ENCODE measurements at places on chromosomes 1 and 21. TPM values are rescaled to one million over a fixed set of nuclear protein-coding genes. Genes with fewer than 3 reads are reported as not detected.

GRCh38 chr1:167128261-167129227 lies 34.7 kb downstream of the STYXL2 start:
- DNase-seq = no peak
- H3K36me3 ChIP-seq = no peaks in the 10 kb centered on the region
- no peaks in the 10 kb centered on the region for H3K4me1 ChIP-seq
- no peaks in the 10 kb centered on the region for H3K27me3 ChIP-seq
- no peak overlapping the region for H3K27ac ChIP-seq

GSTM5 gene
- total RNA-seq = 1.3 TPM

DNA sequence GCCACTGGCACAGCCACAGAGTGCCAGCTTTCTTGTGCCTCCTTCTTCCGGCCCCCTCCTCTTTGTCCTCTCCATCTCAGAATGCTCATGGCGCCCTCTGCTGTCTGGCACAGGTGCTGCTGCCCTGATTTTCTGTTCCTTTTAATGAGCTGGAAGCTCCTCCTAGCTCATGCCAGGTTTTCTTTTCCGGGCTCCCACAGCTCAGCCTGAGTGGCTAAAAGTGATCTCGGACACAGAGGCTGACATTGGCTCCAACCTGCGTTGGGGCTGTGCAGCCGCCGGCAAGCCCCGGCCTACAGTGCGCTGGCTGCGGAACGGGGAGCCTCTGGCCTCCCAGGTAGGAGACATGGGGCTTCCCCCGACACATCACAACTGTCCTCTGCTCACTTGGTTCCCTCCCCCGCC lies 18.7 kb downstream of the CNTN2 start:
- no peak overlapping the region for H3K4me3 ChIP-seq
- H3K27me3 ChIP-seq = no peaks in the 10 kb centered on the region
- no peak overlapping the region for H3K27ac ChIP-seq
- H3K4me1 ChIP-seq = no peaks in the 10 kb centered on the region

GRCh38 chr1:34083974-34084373 lies 81.1 kb downstream of the CSMD2 start:
- H3K27ac ChIP-seq = no peak overlapping the region
- no peak for DNase-seq
- no peaks in the 10 kb centered on the region for H3K27me3 ChIP-seq
- H3K4me3 ChIP-seq = no peak overlapping the region
- no peaks in the 10 kb centered on the region for H3K4me1 ChIP-seq

DIPK1A gene
- total RNA-seq = 7.9 TPM

B3GALT2 gene
- 0.25 TPM for total RNA-seq

- DNase-seq = no peak
- H3K27me3 ChIP-seq = no peaks in the 10 kb centered on the region
- no peak overlapping the region for H3K27ac ChIP-seq
These were observed 3.3 kb downstream of the SLAMF8 start for GRCh38 chr1:159829822-159830465.

OR2L8 gene
- 0.09 TPM for total RNA-seq

- no peaks in the 10 kb centered on the region for H3K36me3 ChIP-seq
- H3K27ac ChIP-seq = no peak overlapping the region
- H3K4me3 ChIP-seq = no peak overlapping the region
- no peaks in the 10 kb centered on the region for H3K27me3 ChIP-seq
- DNase-seq = no peak
These were observed 27.7 kb upstream of the IL19 start for GRCh38 chr1:206742719-206743383.

DNA sequence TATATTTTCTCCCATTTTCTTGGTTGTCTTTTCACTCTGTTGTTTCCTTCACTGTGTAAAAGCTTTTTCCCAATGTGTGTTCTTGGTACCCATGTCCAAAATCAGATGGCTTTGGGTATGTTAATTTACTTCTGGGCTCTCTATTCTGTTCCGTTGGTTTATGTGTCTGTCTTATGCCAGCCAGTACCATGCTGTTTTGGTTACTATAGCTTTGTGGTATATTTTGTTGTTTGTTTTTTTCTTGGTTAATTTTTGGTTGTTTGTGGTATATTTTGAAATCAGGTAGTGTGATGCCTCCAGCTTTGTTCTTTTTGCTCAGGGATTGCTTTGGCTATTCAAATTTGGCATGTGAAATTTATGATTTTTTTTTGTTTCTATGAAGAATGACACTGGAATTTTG lies 67.2 kb downstream of the SWT1 start:
- peaks cover 7% of the 10 kb centered on the region for H3K36me3 ChIP-seq
- DNase-seq = no peak
- no peaks in the 10 kb centered on the region for H3K4me1 ChIP-seq
- H3K27me3 ChIP-seq = no peaks in the 10 kb centered on the region
- H3K27ac ChIP-seq = no peak overlapping the region

GRCh38 chr1:47184822-47185677 lies 4.8 kb downstream of the PDZK1IP1 start:
- no peaks in the 10 kb centered on the region for H3K27me3 ChIP-seq
- no peaks in the 10 kb centered on the region for H3K36me3 ChIP-seq
- no peaks in the 10 kb centered on the region for H3K4me1 ChIP-seq
- DNase-seq = peak; percentile 35

KNCN gene
- not detected for total RNA-seq

SPRR2E gene
- total RNA-seq = not detected

MAP3K21 gene
- total RNA-seq = 0.51 TPM

DNA sequence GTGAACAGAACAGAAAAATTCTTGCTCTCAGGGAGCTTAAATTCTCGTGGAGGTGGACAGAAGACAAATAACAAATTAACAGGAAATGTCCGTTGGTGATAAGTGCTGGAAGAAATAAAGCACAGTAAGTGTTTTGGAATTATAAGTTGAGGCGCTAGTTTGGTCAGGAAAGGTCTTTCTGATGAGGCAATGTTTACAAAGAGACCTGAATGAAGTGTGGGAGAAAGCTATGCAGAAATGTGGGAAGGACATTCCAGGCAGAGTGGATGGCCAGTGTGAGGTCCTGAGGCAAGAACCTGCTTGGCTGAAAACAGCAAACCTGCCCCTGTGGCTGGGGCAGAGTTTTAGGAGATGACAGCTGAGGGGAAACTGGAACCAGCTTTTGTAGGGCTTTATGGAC lies 23.3 kb downstream of the NGF start:
- DNase-seq = no peak
- H3K4me3 ChIP-seq = no peak overlapping the region
- no peak overlapping the region for H3K27ac ChIP-seq
- H3K27me3 ChIP-seq = no peaks in the 10 kb centered on the region
- H3K4me1 ChIP-seq = no peaks in the 10 kb centered on the region
- H3K36me3 ChIP-seq = no peaks in the 10 kb centered on the region

DNA sequence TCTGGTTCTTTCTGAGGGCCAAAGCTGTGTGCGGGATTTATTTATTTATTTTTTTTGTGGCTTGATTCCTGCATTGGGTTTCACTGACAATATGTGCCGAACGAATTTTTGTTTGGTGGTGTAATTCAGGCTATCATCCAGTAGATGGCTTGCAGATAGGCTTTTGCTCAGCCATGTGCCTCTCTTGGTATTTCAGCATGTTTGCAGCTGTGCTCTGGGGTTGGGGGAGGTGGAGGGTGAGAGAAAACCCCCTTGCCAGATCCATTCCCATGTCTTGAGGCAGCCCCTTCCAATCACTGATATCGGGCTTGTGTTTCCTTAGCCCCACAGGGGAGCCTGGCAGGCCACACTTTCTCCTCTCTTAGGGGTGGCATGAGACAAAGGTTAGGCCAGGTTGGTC lies 302.4 kb downstream of the PTGER3 start:
- no peaks in the 10 kb centered on the region for H3K36me3 ChIP-seq
- no peaks in the 10 kb centered on the region for H3K4me1 ChIP-seq
- H3K27ac ChIP-seq = no peak overlapping the region
- no peak for DNase-seq
- no peak overlapping the region for H3K4me3 ChIP-seq

- no peaks in the 10 kb centered on the region for H3K27me3 ChIP-seq
- no peaks in the 10 kb centered on the region for H3K36me3 ChIP-seq
- no peak overlapping the region for H3K27ac ChIP-seq
- H3K4me1 ChIP-seq = no peaks in the 10 kb centered on the region
- DNase-seq = no peak
These were observed 11.8 kb downstream of the TMEM35B start for GRCh38 chr1:34973326-34973725.

CD84 gene
- 8.8 TPM for total RNA-seq

- H3K27ac ChIP-seq = no peak overlapping the region
- no peak overlapping the region for H3K4me3 ChIP-seq
- H3K27me3 ChIP-seq = no peaks in the 10 kb centered on the region
- no peaks in the 10 kb centered on the region for H3K4me1 ChIP-seq
- peaks cover 2% of the 10 kb centered on the region for H3K36me3 ChIP-seq
- DNase-seq = no peak
These were observed 32.3 kb downstream of the TBX19 start for GRCh38 chr1:168312718-168313604.

SPRR3 gene
- total RNA-seq = not detected

DNA sequence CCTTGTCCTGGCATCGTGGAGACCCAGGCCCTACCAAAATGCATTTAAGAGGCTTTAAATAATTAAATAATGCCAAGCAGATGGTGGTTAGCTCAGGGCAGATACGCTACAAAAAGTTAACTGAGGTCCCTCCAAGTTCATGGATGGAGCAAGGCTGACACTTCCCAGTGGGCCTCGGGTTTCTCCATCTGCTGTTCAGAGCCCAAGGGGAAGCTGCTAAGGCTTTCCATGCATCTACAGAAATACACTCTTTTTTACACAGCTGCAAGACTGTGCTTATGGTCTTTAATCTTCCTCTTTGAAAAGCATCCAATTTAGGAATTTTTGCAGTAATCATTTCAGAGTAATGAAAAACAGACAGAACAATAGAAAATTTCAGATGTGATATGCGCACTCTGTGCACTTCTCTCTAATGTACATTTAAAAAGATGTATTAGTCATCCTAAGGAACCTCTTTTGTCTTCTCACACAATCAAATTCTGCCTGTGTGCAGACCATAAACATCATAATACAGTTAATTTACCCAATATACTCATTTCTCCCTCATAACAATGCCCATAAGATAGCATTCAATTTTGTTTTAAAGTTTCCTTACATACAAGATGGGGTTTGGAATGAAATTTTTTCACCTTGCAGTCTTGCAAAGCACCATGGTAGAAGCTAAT lies 173.2 kb upstream of the ATP1B1 start:
- no peak overlapping the region for H3K27ac ChIP-seq
- no peaks in the 10 kb centered on the region for H3K4me1 ChIP-seq
- no peak overlapping the region for H3K4me3 ChIP-seq
- H3K36me3 ChIP-seq = no peaks in the 10 kb centered on the region
- no peaks in the 10 kb centered on the region for H3K27me3 ChIP-seq

GRCh38 chr1:222234351-222234750 lies 313.6 kb downstream of the HHIPL2 start:
- no peaks in the 10 kb centered on the region for H3K27me3 ChIP-seq
- H3K4me3 ChIP-seq = no peak overlapping the region
- H3K27ac ChIP-seq = no peak overlapping the region
- no peak for DNase-seq

- H3K27me3 ChIP-seq = no peaks in the 10 kb centered on the region
- DNase-seq = no peak
- no peak overlapping the region for H3K27ac ChIP-seq
- no peaks in the 10 kb centered on the region for H3K4me1 ChIP-seq
- H3K36me3 ChIP-seq = no peaks in the 10 kb centered on the region
- H3K4me3 ChIP-seq = no peak overlapping the region
These were observed 370.4 kb upstream of the ST6GALNAC5 start for GRCh38 chr1:76496871-76497270.

GRCh38 chr21:37905291-37905690 lies 11.0 kb downstream of the KCNJ6 start:
- H3K4me3 ChIP-seq = no peak overlapping the region
- no peaks in the 10 kb centered on the region for H3K4me1 ChIP-seq
- no peak overlapping the region for H3K27ac ChIP-seq
- no peaks in the 10 kb centered on the region for H3K36me3 ChIP-seq
- no peak for DNase-seq

DNA sequence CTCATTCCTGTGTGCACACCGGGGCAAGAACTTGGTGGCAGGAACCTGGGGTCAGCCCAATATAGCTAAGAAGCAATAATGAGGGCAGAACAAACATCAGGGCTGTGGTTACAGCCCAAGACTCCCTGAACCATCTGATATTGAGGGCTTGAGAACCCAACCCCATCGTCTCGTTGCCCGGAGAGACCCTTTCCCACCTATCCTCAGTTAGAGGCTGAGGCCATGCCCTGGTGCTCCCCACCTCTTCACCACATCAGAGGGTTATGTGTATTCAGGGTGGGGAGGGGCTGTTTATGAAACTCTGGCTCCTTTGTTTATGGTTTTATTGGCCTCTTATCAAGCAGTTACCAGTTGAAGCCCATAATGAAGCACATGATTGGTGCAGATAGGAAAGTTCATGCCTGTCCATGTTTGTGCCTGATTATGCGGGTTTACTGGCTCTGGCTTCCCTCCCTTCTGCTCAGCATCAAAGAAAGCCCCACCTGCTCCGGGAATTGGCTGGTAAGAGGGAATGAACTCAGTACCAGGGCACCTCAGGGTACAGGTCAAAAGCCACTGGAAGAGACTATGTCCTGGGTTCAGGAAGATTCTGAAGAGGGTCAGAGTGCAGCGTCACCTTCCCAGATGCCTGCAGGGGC lies 14.5 kb downstream of the NUAK2 start:
- no peaks in the 10 kb centered on the region for H3K27me3 ChIP-seq
- no peak for DNase-seq
- H3K4me1 ChIP-seq = peaks cover 1% of the 10 kb centered on the region
- no peak overlapping the region for H3K27ac ChIP-seq
- H3K4me3 ChIP-seq = no peak overlapping the region

DCST2 gene
- total RNA-seq = 0.25 TPM

DNA sequence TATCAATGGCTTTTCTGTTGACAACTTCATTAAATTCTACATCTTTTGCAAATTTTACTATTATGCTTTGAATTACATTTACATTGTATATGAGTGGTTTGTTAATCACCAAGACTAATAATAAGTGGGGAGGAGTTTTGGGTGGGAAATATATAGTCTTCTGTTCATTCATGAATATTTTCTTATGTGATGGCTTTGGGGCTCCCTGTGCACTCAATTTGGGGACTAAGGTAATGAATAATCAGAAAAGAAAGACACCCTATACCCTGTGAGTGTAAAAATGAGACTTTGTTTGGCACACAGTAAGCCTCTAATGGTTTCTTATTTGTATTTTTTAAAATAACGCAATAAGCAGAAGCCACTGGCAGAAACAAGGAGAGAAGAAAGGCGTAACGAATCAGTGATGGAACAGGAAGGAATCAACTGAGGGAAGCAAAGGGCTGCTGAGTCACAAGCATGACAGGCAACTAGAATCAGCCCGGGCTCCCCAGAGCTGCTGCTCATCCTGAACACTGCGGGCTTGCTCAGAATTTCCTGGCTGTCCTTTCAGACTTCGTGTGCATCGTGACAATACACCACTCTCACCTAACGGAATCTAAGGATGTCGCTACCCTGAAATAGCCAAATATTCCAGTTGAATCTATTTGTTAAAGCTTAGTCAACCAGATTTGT lies 20.8 kb upstream of the RGS2 start:
- H3K27me3 ChIP-seq = no peaks in the 10 kb centered on the region
- no peak overlapping the region for H3K4me3 ChIP-seq
- DNase-seq = no peak
- H3K36me3 ChIP-seq = no peaks in the 10 kb centered on the region

Measured in liver (tissue), 10 donors.